ENCODE measurements at places on chromosomes 13 and 19.
A peak's percentile ranks its signal among the peaks of the same experiment; 100 is the strongest.

DNA sequence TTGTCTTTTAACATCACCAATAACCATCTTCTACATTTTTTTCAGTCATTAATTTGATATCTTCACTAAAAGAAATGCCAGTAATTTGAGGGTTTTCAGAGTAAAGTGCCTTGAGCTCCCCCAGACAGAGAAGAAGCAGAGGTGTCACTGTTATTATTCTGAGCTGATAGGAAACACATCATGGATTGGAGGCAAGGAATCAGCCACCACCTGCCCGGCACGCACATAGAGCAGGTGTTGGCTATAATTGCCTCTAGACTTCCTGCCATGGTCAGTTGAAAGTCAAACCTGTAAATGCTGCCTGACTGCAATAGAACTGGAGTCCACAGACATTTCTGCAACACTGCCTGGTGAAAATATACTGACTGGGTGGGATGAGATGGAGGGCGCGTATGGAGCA lies 776.6 kb downstream of the UQCRFS1 start:
- no peak for DNase-seq

- DNase-seq, result no peak
Measured at GRCh38 chr19:48194844-48195830, 24.7 kb downstream of the ZSWIM9 start.

DNA sequence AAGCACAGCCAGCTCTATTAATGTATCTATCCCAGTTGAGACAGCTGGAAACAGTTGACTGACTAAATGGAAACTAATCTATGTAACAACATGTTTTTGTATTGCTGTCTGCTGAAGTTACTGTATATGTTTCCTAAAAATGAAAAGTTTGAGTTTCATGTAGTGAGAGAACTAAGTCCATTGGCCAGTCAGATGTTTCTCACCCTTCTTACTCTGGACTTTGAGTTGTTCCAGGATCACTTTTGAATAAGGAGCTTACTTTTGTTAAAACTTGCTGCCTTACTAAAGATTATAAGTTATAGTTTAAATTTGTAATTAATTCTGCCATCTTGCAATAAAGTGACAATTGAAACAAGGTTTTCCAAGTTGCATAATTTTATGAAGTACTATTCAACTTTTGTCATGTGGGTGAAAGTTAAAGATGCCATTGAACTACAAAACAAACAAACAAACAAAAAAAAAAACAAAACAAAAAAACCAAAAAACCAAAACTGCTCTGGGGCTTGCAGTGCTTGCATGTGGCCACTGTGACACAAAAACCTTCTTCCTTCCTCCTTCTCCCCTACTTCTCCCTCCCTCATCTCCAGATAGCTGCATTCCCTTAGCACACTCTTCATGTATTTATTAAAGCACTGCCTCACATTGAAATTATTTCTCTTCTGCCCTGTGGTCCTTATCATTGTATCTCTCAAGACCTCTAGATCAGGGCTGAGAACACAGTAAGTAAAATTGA lies 15.3 kb downstream of the WDFY2 start:
- no peak for DNase-seq

DNA sequence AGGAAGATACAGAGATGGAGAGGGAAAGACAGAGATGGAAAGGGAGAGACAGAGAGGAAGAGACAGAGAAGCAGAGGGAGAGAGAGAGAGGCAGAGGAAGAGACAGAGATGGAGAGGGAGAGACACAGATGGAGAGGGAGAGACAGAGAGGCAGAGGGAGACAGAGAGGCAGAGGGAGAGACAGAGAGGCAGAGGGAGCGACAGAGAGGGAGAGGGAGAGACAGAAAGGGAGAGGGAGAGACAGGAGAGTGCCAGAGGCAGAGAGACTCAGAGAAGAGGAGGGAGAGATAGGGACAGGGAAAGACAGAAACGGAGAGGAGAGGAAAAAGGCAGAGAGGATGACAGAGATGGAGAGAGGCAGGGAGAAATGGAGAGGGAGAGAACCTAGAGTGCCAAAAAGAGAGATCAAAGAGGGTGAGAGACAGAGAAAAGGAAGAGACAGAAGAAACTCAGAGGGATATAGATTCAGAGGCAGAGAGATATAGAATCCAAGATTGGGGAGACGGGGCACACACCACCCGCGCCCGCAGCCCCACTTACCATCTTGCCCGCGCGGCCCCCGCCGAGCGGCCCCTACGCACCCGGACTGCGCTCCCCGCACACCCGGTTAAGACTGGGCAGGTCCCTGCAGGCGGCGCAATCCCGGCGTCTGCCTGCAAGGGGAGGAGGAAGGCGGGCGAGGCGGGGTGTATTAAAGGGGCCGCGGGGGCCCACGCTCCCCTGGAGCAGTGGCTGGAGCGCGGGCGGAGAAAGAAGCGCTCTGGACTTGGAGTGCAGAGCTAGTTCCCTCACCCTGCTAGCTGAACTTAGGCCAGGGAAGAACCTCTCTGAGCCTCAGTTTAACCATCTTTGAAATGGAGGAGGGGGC lies 10.7 kb downstream of the TM6SF2 start:
- no peak for DNase-seq

- DNase-seq, result no peak
Measured at GRCh38 chr13:44573071-44573470, 3.1 kb downstream of the TSC22D1 start.

DNA sequence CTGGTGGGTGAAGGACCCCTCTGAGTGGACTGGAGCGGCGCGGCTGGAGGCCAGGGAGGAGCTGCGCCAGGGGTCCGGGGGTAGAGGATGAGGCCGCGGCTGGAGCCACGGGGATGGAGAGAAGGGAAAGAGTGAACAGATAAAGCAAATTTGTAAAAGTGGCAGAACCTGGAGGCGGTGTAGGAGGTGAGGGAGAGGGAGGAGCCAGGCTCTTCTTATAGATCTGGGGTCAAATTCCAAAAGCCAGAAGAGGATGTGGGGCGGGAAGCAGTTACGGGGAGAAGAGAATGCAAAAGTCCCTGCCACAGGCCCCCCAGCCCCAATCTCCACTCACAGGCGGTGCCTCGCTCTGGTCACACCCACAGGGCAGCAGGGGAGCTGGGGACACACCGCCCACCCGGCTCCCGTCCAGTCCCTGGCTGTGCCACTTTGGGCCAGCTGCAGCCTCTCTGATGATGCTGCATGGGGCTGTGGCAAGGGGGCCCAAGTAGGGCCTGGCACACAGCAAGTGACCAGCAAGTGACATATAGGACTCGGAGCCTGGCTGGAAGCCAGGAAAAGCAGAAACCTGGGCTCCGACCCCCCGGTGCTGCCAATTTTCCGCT lies 11.1 kb downstream of the LRRC4B start:
- no peak for DNase-seq

DNA sequence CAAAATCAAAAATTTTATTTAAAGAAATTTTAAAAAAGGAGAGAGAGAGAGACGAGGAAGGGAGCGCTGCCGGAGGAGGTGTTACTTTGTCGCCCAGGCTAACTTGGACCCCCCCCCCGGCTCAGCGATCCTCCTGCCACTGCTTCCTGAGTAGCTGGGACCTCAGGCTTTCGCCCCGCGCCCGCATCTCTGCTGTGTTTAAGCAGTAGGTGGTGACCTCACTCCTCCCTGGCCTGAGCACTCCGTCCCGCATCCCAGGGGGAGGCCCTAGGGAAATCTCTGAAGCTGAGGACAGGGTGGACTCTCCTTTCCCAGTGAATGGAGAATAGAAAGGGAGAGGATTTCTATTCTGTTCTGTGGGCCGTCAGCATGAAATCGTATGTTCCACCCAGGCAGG lies 485 bp upstream of the ZNF845 start:
- DNase-seq, result peak; percentile 26

- no peak for DNase-seq
Measured at GRCh38 chr13:77222909-77223308, 104.0 kb downstream of the MYCBP2 start.

- DNase-seq, result no peak
Measured at GRCh38 chr19:11174336-11174735, 18.8 kb upstream of the SPC24 start.

GRCh38 chr13:50334115-50334778 lies 319.0 kb downstream of the KCNRG start:
- DNase-seq, result no peak

DNA sequence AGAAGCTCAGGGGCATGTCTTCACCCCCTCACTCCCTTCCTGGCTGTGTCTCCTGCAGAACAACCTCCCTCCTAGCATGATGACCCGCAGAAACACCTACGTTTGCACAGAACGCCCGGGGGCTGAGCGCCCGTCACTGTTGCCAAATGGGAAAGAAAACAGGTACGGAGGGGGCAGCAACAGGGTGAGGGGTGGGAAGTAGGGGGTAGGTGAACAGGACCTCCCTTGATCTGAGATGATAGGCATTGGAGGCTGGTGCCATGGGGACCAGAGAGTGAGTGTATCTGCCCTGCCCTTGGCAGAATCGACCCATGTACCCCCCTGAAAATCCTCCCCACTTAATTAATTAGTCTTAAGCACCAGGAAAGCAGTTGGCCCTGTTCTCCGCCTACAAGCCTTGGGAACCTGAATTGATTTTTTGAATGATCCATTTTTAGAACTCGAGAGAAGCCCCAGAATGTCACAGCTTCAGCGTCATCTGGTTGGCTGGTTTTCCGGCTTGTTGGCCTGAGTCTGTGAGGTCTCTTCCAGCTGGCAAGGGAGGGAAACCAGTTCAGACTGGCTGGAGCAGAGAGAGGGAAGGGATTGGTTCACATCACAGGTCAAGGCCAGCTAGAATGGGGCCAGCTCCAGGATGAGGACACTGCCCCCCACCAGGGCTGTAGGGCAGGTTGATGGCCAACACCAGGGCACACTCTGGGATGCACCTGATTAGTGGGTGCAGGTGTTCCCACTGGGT lies 28.2 kb downstream of the CKM start:
- DNase-seq, result no peak

GRCh38 chr13:27969082-27969865 lies at the start of gene CDX2:
CDX2 (minus strand) TSS chr13:27969315; CDS start chr13:27969006, 309 bp downstream.
- no peak for DNase-seq

DNA sequence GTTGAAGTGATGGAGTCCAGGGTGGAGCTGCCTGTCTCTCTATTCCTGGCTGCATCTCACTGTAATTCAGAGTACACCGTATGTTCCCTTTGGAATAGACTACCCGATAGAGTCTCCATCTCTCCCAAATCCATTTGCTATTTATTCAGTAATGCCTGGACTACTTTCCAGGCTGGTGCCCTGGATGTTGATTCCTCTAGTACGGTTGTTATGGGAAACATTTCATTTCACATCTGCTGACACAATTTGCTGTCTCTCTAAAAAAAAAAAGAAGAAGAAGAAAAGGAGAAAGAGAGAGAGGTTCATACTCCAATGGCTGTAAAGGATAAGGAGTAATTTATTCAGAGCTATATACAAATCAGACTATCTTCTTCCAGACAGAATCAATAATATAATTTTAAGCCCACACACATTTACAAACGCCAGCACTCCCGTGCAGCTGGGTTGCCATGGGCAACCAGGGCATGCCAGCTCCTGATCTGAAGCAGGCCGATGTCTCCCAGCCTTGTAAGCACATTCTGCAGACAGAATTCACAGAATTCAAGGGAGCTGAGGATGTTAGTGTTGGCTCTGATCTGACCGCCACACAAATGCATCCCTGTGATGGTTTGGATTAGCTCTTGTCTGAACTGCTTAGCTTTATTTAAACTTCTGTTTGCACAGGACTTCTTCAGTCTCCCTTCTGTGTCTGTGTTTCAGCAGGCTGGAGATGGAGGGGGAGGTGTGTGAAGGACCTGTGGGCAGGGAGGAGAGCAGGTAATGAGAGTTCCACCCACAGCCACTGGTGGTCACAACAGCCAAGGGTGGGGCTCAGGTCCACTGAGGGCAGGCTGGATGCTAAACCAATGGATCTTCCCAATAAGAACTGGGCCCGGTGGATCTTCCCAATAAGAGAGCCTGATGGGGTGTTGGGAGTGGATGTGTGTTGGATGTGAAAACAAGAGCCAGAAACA lies 66.0 kb downstream of the TEX26 start:
- no peak for DNase-seq

- DNase-seq, result no peak
Measured at GRCh38 chr13:83088858-83089257, 793.4 kb downstream of the SLITRK1 start.

- no peak for DNase-seq
Measured at GRCh38 chr13:56893843-56894242, 246.9 kb upstream of the PRR20A start.

- no peak for DNase-seq
Measured at GRCh38 chr19:9149997-9150396, 9.8 kb downstream of the ZNF317 start.

DNA sequence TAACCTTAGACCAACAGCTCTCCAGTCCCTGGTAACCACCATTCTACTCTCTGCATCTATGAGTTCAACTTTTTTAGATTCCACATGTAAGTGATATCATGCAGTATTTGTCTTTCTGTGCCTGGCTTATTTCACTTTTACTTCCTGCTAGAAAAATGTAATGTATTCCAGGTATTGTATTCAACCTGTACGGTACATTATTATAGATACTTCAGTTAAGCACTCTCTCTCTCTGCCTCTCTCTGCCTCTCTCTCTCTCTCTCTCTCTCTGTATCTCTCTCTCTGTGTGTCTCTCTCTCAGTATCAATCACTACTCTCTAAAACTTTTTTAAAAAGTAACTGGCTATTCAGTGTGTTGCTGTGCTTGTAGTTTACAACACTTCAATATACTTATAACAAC lies 8.4 kb downstream of the DACH1 start:
- DNase-seq, result no peak

- DNase-seq, result no peak
Measured at GRCh38 chr13:112722433-112723263, 32.8 kb downstream of the ATP11A start.

GRCh38 chr13:104281910-104282309 lies 1215.7 kb upstream of the SLC10A2 start:
- DNase-seq, result no peak

- no peak for DNase-seq
Measured at GRCh38 chr13:81714513-81714912, 1373.6 kb upstream of the SPRY2 start.

DNA sequence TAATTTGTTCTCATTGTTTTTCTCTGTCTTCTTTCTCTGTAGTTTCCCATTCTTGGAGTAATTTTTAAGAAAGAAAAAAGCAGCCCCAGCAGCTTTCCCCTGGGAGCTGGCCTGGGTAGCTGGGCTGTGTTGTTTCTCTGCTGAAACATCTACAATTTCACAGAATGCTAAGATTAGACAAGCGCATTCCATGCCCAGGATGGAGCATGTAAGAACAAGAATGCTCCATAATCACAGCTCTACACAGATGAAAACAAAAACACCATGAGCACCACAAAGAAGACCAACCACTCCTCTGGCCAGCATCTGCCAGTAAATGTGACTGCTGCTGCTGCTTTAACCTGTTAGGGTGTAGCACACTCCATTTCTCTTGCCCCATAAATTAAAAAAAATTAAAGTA lies 239.2 kb upstream of the SLITRK1 start:
- DNase-seq, result no peak
